ENCODE measurements at places on chromosomes 16 and 17.

- no peak for DNase-seq
These were observed 12.4 kb upstream of the NFAT5 start for GRCh38 chr16:69553332-69553731.

DNA sequence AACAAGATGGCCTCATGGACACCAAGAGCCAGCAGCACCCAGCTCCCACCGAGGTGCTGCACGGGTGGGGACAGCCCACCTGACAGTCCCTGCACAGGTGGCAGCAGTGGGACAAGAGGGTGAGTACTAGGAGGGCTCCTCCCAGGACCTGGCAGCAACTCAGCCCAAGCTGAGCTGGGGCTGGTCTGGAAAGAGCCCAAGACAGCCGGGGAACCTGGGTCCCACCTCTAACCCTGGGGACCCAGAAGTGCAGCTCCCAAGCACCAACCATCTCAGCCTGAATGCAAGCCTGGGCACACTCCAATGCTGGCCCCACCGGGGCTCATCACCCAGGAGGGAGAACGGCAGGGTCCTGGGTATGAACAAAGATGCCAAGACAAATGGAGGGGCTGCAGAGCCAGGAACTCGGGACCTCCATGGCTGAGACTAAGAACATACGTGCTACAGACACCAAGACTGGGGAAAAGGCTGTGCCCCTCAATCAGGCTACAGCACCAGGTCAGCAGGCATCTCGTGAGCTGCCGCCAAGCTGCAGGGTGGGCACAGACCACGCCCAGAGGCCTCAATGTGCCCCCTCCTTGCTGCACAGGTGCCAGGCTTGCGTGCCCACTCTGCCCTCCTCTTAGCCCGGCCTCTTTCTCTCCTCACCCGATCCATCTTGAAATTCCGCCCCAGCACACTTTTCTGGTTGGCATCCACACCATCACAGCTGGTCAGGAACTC lies 37.5 kb upstream of the GSG1L start:
- DNase-seq: no peak

DNA sequence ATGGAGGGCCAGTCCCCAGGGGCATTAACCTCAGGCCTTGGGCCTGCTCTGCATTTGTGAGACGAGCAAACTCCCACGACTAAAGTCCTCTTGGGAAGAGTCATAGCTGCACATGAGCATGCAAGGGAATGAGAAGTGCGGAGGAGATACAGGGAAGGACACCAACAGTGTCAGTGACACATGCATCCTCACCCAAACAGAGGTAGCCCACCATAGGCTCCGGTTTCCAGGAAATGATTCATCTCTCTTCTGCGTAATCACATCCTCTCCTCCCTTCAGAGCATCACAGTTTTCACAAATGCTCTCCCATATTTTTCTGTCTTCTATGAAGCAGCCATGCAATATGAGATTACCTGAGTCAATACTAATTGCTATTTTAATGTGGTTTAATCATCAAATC lies 725.7 kb upstream of the GOT2 start:
- no peak for DNase-seq

- DNase-seq: no peak
These were observed 97.8 kb upstream of the CORO6 start for GRCh38 chr17:29720551-29720950.

- DNase-seq: no peak
These were observed 3.6 kb downstream of the RFNG start for GRCh38 chr17:82047914-82048570.

DNA sequence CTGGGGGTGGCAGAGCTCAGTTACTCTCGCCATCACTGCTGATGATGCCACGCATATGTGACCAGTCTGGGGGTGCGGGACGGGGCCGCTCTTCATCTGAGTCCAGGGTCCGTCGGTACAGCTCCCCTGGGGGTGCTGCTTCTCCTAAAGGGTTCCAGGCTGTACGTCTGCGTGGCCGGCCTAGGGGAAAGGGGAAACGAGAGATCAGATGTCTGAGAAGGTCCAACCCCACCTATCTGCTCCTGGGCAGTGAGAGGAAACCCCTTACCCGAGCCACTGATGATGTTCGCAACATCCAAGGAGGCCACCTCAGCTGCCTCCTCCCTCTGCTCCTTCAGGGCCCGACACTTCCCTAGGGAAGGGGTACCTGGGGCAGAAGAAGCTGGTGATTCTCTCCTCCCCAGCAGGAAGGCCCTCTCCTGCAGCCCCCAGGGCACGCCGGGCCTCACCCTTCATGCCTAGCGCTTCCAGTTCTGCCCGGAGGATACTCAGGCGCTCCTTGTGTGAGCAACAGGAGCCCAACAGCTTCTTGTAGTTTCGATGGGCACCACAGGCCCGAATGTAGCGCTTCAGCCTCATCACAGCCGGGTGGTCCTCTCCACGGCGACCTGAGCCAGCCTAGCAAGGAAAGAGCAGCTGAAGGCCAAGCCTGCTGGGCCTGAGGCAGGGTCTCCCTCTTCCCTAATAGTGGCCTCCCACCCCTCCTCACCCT lies 2.1 kb downstream of the HIRIP3 start:
- no peak for DNase-seq

DNA sequence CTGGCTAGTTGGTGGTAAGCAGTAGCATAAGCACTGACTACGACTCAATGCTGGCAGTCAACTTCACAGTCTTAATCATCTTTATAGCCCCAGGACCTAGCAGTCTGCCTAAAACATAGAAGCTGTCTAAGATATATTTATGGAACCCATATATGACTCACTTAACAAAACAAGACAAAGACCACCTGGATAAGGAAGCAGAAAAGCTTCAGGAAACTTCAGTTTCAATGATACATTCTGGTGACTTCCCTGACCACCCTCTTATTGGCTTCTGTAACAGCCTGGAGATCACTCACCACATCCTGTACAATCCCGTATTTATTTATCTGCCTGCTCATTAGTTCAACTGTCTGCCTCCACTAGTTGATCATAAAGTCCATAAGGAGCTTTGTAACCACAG lies 95.5 kb downstream of the PMP22 start:
- no peak for DNase-seq

- no peak for DNase-seq
These were observed 66.4 kb downstream of the NXN start for GRCh38 chr17:913207-913606.

DNA sequence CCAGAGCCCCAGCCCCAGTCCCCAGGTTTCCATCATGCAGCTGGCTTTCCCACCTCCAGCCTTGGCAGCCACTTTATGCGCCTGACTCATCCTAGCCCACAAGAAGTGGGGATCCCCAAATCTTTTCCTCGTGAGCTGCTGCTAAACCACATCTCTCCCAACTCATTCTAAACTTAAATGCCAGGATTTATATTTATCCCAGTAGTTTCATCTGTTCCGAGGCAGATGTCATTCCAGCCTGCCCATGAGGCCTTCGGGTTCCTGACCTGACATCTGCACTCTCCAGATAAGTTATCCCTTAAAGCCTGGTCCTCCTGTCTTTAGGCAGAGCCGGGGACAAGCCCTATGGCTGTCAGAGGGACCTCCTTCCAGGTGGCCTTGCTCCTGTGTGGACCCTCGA lies 16.6 kb downstream of the PLXDC1 start:
- DNase-seq: no peak

DNA sequence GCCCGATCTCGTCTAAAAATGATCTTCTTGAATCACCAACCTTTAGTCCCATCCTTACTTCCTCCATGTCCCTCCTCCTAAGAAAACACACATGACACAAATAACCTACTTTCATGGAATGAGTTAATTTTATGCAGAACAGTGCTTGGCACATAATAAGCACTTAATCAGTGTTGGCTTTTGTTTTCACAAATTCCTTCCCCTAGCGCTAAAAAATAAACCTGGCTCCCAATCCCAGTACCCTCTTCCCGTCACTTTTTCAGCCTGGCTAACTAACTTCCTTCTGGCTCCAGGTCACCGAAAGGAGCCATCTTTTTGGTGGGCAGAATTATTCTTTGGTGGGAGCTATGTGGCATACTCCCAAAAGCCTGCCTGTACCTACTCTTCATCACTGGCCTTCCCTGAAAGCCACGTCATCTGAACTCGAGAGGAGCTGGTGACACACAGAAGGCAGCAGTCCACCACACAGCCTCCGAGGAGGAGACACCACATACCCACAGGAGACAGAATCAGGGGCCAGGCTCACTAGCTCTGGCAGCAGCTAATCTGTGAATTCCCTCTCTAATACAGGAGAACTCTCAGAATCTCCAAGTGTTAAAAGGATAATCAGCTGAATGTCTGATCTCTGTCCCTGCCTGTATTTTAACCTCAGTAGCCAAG lies 114.5 kb downstream of the SMG6 start:
- no peak for DNase-seq

DNA sequence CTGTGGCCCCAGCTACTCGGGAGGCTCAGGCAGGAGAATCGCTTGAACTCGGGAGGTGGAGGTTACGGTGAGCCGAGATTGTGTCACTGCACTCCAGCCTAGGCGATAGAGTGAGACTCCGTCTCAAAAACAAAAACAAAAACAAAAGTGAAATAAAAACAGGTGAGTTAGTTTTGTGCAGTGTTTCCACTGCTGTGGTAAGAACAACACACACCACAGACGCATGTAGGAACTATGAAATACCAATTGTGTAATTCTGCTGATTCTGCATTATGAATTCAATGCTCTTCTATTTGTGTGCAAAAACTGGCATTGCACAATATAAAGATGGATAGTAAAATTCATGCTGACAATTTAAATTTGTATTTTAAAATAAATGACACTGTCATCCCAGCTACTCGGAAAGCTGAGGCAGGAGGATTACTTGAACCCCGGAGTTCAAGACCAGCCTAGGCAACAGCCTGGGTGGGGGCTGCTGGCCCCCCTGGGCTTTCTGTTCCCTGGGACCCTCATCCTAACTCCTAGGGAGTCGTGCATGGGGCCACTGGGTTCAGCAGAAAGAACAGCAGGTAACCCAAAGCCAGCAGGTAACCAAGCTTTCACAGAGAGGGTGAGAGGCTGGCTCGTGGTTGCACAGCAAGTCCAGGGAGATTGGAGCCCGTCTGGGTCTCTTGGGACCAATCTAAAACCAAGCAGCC lies 10.6 kb upstream of the RHBDF2 start:
- DNase-seq: no peak

- DNase-seq: no peak
These were observed 2.6 kb upstream of the MYCBPAP start for GRCh38 chr17:50505591-50506130.

DNA sequence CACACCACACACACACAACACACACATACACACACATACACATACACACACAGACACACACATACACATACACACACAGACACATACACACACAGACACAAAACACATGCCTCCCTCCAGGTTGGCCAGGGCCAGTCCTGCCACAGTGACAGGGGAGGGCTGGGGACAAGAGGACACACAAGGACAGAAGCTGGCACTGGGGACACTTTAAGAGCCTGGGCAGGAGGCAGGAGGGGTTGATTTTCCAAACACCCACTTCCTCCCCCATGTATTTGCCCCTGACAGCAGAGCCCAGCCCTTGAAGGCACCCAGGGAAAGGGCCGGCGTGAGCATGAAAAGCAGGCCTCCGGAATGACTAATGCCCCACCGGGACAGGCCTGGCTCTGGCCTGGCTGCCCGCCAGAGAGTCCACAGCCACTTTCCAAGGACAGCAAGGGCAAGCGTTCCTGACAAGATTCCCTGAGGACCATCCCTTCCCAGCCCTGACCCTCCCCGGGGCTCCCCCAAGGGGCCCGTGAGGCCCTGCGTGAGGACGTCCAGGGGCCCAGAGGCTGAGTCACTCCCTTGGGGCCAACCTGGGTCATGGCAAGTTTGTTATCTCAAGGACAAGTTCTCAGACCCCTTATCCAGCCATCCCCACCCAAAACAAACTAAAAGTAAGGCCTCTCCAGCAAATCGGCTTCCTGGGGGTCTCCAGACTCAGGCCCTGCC lies 235.6 kb downstream of the ZNF423 start:
- no peak for DNase-seq

DNA sequence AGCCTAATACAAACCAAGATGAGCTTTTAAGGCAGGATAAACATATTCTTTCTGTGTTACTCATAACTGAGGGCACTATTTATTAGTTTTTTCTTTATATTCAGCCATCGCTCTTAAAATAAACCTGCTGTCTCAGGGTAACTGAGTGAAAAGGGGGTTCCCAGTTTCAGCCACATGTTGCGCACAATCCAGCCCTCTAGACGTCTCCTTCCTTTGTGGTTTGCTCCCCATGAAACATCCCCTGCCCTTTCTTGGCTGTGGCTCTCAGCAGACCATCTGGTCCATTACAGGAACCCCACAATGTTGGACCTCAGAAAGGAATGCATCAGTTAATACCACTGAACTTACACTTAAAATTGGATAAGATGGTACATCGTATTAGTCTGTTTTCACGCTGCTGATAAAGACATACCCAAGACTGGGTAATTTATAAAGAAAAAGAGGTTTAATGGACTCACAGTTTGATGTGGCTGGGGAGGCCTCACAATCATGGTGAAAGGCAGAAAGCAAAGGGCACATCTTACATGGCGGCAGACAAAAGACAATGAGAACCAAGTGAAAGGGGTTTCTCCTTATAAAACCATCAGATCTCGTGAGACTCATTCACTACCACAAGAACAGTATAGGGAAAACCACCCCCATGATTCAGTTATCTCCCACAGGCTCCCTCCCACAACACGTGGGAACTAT lies 12.6 kb upstream of the IL21R start:
- no peak for DNase-seq

DNA sequence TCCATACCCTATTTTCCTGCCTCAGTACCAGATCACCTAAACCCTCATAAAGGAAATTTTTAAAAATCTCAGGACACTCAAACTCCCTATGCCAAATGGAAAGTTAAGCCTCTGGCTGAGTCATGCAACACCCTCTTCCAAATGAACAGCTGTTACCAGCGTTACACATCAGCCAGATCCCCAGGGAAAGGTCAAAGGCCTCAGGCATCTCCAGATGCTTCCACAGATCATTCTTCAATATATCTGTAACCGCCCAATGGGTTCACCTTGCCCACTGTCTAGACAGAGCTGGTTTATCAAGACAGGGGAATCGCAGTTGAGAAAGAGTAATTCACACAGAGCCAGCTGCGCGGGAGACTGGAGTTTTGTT lies 29.1 kb upstream of the SHCBP1 start:
- no peak for DNase-seq

DNA sequence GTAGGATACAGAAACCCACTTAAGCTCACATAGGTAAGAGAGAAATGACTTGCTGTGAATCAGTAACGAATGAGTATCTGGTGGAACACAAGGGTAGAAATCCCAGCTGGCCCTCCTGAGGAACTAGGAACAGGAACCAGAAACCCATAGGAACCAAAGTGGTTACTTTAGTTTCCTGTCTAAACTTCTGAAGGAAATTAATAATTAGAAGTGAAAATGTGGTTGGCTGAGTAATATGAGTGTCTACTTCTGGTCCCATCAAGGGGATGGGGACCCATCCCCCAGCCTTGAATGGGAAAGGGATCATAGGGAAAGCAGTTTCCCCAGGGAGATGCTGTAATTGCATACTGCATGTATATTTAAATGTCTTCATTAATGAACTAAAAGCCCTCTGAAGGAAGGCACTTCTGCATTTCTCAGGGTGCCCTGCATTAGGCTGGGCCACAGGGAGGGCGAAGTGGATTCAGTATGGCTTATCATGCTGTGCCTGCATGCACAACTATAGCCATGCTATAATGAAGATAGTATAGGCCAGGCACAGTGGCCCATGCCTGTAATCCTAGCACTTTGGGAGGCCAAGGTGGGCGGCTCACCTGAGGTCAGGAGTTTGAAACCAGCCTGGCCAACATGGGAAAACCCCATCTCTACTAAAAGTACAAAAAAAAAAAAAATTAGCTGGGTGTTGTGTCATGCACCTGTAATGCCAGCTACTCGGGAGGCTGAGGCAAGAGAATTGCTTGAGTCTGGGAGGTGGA lies 45.6 kb downstream of the CYB5B start:
- no peak for DNase-seq
